Lower leg skin (tissue), 4 donors: ENCODE measurements at places on chromosomes 13 and 19.

DNA sequence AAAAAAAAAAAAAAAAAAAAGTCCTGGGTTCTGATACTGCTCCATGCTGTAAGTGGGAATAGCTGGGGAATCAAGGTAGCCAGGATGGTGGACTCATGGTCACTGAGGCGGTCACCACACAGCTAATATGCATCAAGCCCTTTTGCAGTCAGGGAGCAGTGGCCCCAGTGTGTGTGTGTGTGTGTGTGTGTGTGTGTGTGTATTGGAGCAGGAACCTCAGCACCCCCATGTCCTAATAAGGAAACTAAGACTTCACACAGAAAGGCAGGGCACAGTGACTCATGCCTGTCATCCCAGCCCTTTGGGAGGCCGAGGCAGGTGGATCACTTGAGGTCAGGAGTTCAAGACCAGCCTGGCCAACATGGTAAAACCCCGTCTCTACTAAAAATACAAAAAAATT lies 12.0 kb downstream of the B3GNT3 start:
- no peak for DNase-seq

GRCh38 chr19:48396824-48397176 lies 3.3 kb downstream of the GRIN2D start:
- DNase-seq: no peak

GRCh38 chr13:92197669-92198068 lies 799.2 kb downstream of the GPC5 start:
- no peak for DNase-seq

DNA sequence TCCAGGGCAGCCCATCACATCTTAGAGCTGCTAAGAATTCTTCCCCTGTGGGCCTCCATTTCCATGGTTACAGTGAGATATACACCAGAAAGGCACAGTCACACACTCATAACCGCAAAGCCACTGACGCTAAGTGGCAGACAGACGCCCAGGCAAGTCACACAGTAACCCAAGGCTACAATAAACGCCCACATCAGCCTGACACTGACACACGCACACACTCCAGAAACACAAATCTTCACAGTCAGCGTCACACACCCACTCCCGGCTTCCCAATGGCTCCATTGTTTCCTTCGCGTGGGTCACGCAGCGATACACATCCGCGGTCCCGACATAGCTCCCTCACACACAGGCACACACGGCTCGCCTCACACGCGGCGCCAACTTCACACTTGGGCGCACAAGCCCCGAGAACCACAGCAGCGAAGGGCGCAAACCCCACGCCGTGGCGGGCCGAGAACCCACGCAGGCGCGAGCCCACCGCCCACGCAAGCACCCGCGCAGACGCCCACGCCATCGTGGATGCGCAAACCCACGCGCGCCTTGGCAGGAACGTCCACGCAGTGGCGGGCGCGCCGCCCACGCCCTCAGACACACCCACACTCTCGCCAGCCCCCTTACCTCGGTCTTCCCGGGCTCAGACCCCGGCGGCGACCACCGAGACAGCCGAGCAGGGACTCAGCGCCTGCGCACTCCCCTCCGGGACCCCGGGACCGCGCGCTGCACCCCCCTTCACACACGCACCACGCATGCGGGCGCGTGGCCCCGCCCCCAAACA lies at the start of gene ZNF667:
Gene ZNF667, minus strand, starts transcription at position 695 of the 778 bp plus-strand sequence. CDS start 14,975 bp downstream, outside the sequence.
- DNase-seq: no peak

GRCh38 chr13:50797091-50797490 lies 46.4 kb downstream of the DLEU7 start:
- no peak for DNase-seq

- DNase-seq: no peak
Measured at GRCh38 chr13:85543144-85543543, 256.1 kb downstream of the SLITRK6 start.

GRCh38 chr13:24081387-24081786 lies 79.1 kb upstream of the SPATA13 start:
- no peak for DNase-seq

DNA sequence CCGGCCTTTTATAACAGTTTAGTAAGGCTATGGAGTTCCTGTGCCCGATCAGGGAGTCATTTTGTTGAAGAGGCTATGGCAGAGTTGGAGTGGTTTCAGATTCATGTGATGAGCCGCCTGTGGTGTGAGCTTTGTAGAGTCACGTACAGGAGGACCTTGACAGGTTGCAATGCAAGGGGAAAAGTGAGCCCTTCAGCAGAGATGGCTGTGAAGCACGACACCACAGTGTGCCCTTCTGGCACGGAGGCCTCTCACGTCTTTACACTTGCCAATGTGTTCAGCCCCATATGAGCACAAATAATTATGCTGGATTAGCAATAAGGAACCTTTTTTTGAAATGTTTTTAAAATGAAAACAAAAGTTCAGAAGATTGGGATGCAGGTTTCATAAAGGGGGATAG lies 499.8 kb downstream of the LIG4 start:
- DNase-seq: no peak

DNA sequence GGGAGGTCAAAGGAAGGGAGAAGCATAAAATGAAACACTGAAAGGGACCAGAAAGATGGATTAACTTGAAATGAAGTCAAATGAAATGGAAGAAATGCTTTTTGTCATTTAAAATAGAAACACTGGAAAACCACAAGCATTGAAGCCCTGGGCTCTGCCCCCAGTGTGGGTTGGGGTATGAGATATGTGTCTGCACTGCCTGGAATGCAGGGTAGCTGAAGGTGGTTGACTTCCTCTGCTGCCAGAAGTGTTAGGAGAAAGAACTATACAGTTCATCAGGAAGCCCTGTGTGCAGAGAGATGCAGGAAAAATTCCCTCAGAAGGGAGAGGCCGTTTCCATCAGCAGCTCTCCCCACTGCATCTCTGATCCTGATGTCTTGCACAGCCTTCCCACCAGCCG lies 69.2 kb downstream of the DHRS12 start:
- DNase-seq: no peak

DNA sequence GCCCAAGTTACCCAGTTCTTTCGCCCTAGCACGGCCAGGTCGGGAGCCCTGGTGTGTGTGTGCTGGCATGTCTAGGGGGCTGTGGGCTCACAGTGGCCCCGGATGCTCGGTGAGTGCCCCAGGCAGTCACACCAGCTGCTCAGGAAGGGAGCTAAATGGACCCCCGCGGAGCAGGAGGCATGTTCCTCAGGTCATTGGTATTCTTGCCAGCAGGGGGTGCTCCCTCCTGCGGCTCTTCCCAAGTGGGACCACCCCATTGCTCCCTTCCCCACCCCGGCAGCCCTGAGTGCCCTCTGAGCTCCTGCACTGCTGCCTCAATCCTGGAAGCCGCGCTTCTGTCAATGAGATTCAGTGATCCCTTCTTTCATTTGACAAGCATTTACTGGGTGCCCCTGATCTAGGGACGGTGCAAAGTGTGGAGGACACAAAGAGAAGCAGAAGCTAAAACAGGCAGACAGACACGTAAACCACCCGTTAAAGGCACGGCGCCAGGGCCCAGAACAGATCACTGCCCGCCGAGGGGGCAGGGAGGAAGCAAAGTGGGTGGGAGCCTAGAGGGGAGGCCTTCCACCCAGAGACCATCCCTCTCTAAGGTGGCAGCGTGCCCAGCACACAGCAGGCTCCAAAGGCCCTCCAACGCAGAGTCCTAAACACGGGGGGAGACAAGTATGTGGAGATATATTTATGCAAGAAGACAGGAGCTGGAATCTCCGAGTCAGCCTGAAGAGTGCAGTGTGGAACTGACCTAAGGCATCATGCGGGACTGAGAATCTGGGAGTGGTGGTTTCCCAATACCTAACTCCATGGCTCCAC lies 5.2 kb upstream of the ADPRHL1 start:
- peak; percentile 60 for DNase-seq
